ENCODE measurements at places on chromosomes 3 and 15.

DNA sequence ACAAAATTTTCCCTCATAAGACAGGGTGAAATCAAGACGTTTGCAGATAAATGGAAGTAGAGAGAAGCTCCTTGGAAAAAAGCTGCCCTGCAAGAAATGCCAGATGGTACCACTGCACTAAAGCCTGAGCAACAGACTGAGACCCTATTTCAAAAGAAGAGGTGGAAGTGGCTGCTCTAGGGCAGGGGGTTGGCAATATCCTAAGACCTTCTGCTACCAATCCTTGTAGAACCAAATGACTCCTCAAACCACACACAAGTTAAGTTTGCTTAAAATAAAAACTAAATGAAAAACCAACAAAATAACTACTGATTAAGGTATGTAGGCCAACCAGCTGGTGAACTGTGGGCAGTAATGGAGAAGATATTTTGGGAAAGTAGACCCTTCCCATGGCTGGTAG is 21.3 kb downstream of the RAB43 start:
- no peak for DNase-seq

GRCh38 chr3:197706658-197707057 is 30.0 kb downstream of the RUBCN start:
- DNase-seq = no peak

DNA sequence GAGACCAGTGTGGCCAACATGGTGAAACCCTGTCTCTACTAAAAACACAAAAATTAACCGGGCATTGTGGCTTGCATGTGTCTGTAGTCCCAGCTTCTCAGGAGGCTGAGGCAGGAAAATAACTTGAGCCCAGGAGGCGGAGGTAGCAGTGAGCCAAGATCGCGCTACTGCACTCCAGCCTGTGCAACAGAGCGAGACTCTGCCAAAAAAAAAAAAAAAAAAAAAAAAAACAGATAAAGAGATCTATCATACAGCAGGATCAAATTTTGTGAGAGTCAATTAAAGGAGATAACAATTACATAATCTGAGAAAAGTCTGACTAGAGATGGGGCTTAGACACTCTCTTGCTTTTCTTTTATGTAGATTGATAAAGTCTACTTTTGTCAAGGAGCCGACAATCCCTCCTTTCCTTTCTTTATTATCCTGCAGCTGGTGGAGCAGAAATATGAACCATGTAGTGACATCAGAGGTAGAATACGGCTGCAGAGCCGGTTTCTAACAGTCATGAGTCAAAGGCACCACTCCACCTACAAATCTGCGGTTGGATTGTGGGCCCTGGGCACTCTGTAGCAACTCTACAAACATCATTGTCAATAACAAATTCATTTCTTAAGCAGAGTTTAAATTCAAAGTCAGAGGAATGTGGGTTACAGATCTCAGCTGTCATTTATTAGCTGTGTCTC is 9.0 kb downstream of the C2CD4A start:
- peak; percentile 91 for DNase-seq

DNA sequence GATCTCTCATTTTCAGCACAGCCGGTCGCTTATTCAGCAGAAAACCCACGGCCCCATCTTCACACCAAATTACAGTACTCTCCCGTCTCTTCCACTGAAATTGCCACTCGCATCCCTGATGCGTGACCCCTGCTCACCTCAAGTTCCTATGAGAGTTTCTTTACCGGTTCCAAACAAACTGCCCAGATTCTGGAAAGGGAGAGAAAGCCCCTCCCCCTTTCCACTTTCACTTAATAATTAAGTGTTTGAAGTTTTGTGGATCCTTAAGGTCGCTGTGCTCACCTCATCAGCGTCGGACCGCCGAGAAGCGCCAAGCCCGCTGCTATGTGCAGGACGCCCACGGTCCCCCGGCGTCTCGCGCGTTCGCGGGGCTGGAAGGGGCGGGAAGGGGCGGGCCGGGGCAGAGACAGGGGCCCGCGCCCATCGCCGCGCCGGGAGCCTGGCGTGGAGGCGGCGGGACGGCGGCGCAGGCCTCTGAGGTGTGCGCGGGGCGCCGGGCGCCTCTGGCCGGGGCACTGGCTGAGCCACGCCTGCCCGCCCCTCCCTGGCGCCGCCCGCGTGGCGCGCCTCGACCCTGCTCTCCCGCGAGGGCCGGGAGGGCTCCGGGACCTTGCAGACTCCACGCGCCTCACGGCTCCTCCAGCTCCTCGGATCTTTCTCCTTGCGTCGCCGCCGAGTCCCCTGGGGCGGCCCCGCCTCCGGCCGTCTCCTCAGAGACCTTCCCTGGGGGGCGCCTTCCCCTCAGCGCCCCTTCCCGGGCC is at the start of gene GPR156:
Gene GPR156, minus strand, starts transcription at position 476 of the 761 bp plus-strand sequence. CDS start 41,124 bp downstream, outside the sequence.
- DNase-seq = no peak

- DNase-seq = no peak
These were observed 131.7 kb downstream of the TNIK start for GRCh38 chr3:171328419-171329082.

GRCh38 chr15:99508852-99509251 is 56.9 kb upstream of the MEF2A start:
- DNase-seq = no peak

- DNase-seq = no peak
These were observed 17.2 kb upstream of the CRABP1 start for GRCh38 chr15:78322724-78323521.

DNA sequence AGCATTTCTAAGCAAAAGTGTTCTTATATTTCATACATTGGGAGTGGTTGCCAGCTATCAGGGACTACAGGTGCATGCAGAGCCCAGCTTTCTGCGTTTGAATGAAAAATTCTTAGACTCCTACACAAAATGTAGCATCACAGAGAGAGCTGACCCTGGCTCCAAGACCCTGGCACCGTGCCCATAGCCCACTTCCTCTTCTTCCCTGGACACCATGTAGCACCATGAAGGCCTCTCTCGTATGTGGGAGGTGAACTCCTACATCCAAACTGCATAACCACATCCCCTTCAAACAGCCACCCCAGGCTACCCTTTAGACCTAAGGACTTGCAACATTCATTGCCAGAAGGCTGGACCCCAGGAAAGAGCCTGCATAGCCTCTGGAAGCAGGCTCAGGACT is 35.8 kb upstream of the ATOSA start:
- DNase-seq = no peak

GRCh38 chr3:154818676-154819255 is 261.4 kb upstream of the MME start:
- DNase-seq = no peak

- DNase-seq = no peak
These were observed 554.7 kb downstream of the FHIT start for GRCh38 chr3:60696428-60697125.

DNA sequence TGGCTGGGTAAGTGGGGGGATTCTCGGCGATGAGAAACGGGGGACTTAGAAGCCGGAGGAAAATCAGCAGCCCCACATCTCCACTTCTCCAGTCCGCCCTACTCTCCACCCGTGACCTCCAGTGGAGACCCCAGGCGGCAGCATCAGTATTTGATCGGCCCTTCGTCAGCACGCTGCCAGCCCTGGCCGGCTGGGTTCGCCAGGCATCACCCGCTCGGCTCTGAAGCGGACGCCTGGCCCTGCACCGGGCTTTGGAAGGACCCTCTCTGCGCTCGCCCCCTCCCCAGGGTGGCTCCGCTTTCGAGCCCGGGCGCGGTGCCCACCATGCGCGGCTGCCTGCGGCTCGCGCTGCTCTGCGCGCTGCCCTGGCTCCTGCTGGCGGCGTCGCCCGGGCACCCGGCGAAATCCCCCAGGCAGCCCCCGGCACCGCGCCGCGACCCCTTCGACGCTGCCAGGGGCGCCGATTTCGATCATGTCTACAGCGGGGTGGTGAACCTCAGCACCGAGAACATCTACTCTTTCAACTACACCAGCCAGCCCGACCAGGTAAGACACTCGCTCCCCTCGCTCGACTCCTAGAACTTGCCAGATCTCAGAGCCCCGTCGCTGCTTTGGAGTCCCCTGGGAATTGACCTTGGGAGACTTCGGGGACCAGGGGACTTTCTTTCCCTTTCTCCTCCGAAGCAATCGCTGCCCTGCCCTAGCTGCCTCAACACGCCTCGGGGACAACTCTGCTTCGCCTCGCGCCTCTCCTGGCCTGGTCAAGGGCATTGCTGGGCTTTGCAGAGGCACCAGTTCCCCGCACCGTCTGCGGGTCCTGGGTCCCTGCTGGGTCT is 561 bp downstream of the SIDT1 start:
- DNase-seq = no peak

DNA sequence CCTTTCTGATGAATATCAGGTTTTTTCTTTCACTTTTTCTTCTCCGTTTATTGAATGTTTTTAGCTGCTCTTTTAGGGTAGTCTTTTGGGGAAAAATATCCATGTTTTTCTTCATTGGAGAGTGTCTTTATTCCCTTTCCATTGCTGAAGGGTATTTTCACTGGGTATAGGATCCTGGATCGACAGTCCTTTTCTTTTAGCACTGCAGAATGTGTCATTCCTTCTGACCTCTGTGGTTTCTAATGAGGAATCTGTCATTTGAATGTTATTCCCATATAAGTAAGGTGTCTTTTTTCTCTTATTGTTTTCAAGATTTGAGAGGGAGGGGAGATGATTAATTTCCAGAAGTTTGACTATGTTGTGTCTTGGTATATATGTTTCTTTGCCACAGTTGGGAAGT is 96.8 kb downstream of the BBX start:
- DNase-seq = no peak

DNA sequence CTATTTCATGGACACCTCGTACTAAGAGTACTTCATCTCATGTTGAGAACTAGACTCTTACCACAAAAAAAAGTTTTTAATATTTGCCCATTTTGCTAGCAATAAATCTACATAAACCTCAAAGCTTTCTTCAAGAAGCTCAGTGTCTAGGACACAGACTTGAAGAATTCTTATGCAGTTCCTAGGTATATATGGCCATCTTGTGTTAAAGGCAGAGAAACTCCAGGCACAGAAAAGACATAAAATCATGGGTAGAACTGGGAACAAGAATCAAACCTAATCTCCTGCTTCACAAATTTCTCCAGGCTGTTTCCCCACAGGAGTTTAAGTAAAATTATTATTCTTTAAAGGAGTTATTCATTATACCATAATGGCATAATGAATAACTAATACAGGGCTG is 4.4 kb downstream of the MBD4 start:
- no peak for DNase-seq

DNA sequence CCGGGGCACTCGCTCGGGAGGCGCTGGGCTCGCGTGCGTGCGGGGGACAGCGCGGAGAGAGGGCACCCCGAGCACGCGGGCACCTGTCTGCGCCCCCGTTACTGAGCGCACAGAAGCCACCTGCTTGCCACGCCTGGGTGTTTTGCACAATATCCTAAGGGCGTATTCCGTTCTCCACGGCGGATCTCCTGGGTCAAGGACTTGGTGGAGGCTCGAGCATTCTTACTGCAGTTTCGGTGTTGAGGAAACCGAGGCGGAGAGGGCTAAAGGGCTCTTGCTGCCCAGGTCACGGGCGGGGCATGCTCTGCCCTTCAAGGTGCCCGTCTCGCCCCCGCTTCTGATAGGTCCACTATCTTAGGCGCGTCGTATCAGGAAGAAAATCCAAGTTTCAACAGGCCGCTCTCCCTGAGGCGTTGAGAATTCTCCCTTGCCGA is 526 bp downstream of the GPD1L start:
- DNase-seq = no peak

DNA sequence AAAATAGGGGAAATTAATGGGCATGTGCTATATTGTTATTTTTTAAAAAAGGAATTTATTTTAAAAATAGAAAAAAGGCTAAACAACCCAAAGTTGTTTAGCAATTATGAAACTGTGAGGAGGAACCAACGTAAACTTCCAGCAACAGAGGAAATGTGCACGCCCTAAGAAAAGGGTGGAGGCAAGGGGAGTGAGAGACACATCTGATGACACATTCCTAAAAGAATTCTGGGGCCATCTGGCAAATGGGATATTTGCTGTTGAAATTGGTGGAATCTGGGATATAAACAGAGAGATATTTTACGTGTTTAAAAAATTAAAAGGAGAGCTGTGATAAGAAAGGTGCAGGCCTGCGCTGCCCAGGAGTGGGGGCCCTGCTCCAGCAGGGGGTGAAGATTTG is 50.8 kb upstream of the MUC13 start:
- no peak for DNase-seq

GRCh38 chr15:67543348-67543718 is 830 bp downstream of the MAP2K5 start:
- DNase-seq = no peak

DNA sequence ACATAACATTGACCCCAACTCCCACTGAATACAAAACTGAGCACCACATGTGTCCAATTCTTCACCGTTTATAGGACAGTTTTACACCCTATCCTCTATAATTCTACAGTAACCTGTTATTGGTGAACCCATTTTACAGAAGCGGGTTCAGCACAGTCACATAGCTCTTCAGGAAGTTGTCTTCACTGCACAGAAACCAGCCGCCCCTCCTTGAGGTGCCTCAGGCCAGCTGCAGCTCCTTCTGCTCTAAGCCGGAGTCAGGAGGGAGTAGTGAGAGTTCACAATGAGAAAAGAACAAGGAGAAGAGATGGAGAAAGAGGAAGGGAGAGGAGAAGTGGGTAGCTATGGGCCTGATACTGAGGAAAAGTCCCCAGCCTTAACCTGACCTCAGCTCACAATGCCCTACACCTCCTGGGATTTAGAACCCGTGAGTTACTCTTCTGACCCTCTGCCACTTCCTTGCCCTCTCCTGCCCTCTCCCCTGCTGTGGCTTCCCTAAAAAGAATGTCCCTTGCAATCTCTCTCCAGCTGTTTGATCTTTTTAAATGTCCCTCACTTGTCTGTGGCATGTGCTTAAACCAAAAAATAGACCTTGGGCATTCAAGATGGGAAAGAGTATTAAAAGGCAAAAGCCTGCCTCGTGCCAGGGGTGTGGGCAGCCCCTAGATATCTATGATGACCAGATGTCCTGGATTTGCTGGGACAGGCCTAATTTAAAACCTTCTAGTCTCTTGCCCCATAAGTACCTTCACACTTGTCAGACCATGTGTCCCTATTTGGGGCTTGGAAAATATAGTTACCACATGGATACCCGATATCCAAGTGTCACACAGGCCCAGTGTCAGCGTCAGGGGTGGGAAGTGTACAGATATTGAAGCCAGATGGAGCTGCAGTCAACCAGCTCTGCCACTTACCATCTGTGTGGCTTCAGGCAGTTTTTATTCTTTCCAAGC is 71.3 kb upstream of the HES1 start:
- DNase-seq = no peak

DNA sequence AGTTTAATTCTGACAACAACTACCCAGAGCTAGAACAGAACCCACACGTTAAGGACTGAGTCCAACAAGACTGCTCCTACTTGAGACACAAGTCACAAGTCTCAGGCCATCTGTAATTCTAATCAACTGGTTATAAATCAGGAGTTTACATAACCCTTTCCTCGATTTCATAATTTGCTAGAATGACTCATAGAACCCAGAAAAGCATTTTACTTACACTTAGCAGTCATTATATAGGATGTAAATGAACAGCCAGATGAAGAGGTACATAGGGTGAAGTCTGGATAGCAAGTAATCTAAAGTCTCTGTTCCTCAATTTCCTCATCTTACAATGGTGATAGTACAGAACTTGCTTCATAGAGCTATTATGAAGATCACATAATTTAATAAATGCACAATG is 1018.2 kb downstream of the DIPK2A start:
- no peak for DNase-seq

- DNase-seq = no peak
These were observed 24.2 kb upstream of the GMPPB start for GRCh38 chr3:49747792-49748480.

GRCh38 chr3:22748453-22749045 is 454.6 kb upstream of the UBE2E2 start:
- no peak for DNase-seq

GRCh38 chr3:23837691-23838090 is 31.9 kb downstream of the UBE2E1 start:
- DNase-seq = no peak
